ENCODE measurements at places on chromosomes 4 and X.

DNA sequence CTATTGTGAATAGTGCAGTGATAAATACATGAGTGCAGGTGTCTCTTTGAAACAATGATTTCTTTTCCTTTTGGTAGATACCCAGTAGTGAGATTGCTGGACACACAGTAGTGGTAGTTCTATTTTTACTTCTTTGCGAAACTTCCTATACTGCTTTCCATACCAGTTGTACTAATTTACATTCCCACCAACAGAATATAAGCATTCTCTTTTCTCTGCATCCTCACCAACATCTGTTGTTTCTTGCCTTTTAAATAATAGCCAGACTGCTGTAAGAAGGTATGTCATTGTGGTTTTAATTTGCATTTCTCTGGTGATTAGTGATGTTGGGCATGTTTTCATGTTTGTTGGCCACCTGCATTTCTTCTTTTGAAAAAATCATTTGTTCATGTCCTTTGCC is 105.9 kb downstream of the COL4A6 start:
- no peak for DNase-seq

DNA sequence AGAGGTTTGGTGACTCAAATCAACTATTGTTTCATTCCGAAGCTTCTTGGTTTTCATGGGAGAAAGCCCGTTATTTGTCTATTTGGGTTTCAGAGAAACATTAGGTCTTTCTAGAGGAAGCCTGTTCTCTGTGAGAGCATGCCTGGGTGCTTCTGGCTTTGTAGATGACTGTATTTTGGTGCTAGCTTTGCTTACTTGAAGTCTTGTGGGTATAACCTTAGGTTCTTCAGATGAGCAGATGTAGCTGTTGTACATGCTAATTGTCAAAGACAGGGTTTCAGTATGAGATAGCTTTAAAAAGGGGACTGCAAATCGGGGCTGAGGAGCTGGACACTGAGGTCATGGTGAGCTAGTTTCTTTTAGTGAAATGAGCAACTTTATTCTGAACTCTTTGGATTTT is 7.9 kb upstream of the STOX2 start:
- DNase-seq = no peak

DNA sequence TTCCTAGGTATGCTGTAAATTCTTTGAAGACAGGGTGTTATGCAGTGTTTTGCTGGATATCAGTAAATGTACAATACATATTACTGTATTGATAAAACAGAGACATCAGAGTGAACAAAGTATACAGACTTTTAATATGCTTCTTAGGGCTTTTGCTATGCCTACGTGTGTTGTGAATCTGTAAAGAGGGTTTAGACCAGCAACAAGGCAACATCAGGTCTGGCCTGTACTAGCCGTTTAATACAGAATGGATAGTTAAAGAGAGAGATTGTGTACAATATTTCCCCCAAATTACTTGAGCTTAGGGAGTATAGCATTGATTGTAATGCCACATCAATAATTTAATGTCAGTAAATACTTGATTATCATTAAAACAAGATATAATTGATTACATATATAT is 75.2 kb downstream of the PAQR3 start:
- DNase-seq = no peak

GRCh38 chr4:159174645-159175084 is 71.8 kb downstream of the RAPGEF2 start:
- no peak for DNase-seq

DNA sequence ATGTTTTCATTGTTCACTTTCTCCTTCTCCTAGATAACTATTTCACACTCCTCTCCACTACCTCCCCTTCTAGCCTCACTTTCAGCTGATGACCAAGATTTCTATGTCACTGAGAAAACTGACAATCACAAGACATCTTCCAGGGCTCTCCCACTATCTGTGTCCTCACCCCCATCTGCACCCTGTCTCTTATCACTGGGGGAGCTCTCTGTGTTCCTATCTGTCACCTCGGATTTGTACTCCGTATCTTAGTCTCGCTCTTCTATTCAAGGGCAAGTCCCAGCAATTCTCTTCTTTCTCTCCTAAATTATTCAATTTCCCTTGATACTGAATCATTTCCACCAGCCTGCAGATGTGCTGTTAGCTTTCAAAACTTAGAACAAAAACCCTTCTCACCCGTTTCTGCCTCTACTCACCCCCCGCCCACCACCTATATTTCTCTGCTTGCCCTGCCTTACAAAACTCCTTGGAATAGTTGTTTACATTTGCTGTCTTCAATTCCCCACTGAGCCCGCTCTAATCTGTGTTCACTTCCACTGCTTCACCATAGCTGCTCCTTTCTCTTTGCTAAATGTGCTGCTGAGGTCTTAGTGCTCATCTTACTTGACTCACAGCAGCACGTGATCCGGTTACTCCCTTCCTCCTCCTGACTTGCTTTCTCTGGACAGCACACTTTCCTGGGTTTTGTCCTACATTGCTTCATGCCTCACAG is 293.2 kb downstream of the UNC5C start:
- no peak for DNase-seq

GRCh38 chr4:900073-900472 is 32.0 kb downstream of the GAK start:
- DNase-seq = no peak

GRCh38 chr4:22921936-22922335 is 229.2 kb downstream of the GBA3 start:
- DNase-seq = no peak

GRCh38 chrX:12901486-12901885 is 4.9 kb upstream of the TLR8 start:
- DNase-seq = peak; percentile 42

DNA sequence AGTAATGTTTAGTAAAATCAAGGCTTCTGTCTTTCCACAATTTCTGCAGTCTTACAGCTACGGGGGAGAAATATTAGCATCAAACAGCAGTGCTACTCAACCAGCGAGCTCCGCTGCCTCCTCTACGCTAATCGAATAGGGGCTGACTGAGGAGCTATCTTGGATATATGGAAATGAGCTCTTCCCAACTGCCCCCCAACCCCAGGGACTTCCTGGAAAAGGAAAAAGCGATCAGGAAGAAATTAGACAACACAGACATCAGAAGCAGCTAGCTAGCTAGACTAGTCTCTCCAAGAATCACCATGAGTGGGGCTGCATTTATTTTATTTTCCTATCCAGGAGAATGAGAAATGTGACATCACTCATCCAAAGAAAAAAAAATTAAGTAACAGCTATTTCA is 7.6 kb downstream of the NKX6-1 start:
- DNase-seq = no peak

DNA sequence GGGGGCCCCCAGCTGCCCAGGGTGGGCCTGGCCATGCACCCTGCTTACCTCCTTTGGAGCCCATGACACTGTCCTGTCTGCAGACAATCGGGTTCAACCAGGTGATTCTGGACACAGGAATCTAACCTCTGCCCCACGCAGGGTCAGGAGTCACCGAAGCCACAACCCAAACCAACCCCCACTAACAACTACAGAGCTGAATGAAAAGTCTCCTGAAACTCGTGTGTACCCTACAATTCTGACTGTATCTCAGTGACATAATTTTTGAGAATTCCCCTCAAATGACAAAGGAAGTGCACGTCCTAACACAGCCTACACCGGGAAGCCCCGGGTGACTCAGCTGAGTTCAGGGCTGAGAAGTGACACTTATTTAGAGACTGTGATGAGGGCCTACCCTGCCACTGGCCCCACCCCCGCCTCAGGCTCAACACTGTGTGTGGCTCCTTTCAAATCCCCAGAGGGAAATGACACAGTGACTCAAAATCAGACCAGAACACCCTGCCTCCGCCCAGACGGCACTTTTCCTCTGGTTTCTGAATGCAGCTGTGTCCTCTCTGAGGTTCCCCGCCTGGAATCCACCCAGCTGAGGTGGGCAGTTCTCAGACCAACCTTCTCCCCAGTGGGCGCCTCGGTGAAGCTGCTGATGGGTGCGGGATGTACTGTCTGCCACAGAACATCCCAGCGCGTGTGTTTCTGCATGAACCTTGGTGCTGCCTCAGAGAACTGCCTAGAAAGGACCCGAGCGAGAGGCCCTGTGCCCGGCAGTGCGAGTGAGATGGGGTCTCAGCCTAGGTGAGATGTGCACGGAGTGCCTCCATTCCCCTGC is 9.9 kb downstream of the TNIP2 start:
- DNase-seq = peak; percentile 67

- DNase-seq = no peak
These were observed 18.6 kb upstream of the TEX13B start for GRCh38 chrX:108000751-108001150.

- no peak for DNase-seq
These were observed 255.8 kb downstream of the COL25A1 start for GRCh38 chr4:109046471-109047201.

GRCh38 chrX:71989768-71990426 is 79.3 kb downstream of the NHSL2 start:
- no peak for DNase-seq

DNA sequence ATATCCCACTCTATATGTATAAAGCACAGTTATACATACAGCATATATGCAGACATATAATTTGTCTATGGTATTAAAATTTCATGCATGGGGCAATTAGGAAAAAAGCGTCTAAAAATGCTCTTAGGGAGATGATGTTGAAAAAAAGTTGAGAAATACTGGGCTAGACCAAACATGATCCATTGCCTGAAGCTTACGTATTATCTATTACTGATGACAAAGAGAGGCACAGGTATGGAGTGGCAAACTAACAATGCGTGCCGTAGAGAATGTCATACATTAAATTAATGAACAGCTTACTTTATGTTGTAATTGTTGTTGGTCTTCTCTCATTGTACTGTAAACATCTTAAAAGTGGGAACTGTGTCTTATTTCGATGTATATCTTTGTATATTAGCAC is 13.9 kb downstream of the RHOH start:
- no peak for DNase-seq

DNA sequence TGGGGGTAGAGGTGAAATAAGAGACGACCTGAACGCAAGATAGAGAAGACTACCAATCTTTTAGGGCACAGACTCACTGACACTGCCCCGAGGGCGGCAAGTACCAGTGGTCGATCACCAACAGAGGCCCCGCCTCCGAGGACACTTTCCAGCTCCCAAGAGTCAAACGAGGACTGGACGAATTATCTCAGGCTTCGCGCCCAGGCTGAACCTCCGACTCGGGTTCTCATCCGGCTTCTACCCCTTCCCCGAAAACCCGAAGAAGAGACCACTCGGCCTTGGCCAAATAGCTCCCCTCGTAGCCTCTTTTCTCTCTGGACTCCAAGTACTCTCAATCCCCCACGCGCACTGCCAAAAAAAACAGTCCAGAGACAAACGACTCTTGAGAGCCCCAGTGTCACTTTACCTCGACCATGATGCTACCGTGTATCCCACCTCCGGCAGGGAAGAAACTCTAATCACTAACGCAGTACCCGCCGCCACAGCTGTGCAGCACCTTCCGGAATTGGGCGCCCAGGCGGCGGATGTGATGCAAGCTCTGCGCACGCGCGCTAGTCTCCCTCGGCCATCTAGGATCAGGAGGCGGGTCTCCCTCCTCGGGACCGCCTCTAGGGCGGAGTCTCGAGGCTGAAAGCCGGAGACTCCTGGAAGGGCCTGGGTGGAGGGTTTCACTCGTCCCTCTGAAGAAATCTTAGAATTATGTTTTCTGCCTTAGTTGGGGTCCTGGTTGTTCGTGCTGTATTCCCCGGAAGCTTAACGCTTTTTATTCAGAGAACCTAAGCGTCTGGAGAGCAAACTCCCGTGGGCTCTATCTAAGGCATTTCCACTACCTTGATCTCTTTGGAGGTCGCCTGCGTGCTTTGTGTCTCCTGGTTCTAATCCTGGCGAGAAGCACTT is at the start of gene PLRG1:
TSS of gene PLRG1 (minus strand) at position 507 of the 897 bp plus-strand sequence. CDS start at position 415, 92 bp downstream.
- peak; percentile 91 for DNase-seq

Data from activated CD8-positive, alpha-beta memory T cell treated with anti-CD3 and anti-CD28 coated beads for 1 hour (primary cell).